ENCODE measurements at places on chromosomes 1 and 21. TPM values are rescaled to one million over a fixed set of nuclear protein-coding genes. Genes with fewer than 3 reads are reported as not detected.
A peak's percentile ranks its signal among the peaks of the same experiment; 100 is the strongest.

The AIRE gene
- not detected for total RNA-seq

The HORMAD1 gene
- total RNA-seq: not detected

The WLS gene
- total RNA-seq: 157 TPM

The CA14 gene
- total RNA-seq: not detected

The OR2L3 gene
- not detected for total RNA-seq

The OR2L13 gene
- not detected for total RNA-seq

The ZBTB21 gene
- total RNA-seq: 13.6 TPM

The PLPP3 gene
- 46.4 TPM for total RNA-seq

The ETV3L gene
- total RNA-seq: not detected

The CRNN gene
- not detected for total RNA-seq

The PRAMEF5 gene
- not detected for total RNA-seq

The SERINC2 gene
- total RNA-seq: 2.0 TPM

The PLCH2 gene
- total RNA-seq: 0.28 TPM

The LCE3D gene
- total RNA-seq: not detected

- peak; percentile 80 for DNase-seq
Observed at GRCh38 chr1:173002891-173003838, 47.6 kb downstream of the TNFSF18 start.

GRCh38 chr1:117110774-117111173, 10.8 kb downstream of the TRIM45 start:
- DNase-seq: peak; percentile 47

- DNase-seq: no peak
Observed at GRCh38 chr1:47580451-47580995, 142.7 kb downstream of the FOXD2 start.

- no peak for DNase-seq
Observed at GRCh38 chr21:34817821-34818661, 149.2 kb downstream of the CLIC6 start.

DNA sequence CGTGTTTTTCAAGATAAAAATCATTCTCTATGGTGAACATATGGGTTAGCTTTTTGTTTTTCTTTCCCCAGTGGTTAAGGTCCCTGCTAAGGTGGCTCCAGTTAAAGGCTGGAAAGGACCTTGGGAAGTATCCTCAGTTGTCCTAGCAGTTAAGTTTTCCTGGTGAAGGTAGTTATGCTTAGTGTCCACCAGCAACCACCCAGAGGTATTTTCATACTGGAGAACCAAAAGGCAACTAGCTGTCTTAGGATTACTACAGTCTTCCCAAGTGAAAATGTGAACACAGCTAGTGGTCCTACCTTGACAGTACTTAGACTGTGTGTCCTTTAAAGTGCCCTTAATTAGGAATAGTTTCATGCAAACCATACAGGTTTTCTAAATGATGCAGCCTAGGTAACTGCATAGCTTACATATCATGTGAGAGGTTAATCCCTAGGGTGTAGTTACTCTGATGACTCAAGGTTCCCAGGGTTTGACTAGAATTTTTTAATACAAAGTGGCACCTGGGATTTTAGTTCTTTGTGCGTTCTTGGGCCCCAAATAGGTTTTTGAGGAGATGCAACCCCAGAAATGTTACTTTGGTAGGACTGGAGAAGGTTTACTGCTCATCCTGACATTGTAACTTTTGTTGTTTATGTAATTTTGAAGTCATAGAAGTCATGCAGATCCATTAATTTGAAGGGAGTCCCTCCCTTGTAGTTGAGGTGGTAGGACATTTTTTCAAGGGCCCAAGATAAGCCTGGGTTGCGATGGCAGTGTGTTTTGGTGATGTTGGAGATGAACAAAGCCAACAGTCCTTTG, 36.5 kb downstream of the YY1AP1 start:
- DNase-seq: no peak

DNA sequence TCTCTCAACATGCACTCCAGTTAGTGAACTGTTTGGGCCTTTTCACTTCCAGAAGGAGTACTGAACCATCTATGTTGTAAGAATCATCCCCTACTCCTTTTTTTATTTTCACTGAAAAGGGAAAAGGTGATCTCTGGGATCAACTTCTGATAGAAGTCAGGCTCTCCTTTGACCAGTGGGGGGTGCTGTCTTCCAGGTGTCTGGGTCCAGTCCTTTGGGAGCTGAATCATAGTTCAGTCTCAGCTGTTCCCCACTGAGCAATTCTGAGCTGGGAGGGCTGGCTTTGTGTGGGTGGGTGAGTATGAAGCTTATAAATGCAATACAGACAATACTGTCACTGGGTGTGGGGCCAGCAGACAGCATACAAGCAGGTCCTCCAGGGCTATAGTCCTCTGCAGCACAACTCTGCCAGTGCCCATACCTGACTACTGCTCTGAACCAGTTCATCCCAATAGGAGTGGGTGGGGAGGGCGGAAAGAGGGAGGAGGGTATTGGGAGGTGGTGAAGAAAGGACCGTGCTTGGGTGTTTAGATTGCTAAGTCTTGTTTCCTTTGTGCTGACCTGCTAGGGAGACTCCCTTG, 12.5 kb upstream of the SARS1 start:
- DNase-seq: peak; percentile 96

DNA sequence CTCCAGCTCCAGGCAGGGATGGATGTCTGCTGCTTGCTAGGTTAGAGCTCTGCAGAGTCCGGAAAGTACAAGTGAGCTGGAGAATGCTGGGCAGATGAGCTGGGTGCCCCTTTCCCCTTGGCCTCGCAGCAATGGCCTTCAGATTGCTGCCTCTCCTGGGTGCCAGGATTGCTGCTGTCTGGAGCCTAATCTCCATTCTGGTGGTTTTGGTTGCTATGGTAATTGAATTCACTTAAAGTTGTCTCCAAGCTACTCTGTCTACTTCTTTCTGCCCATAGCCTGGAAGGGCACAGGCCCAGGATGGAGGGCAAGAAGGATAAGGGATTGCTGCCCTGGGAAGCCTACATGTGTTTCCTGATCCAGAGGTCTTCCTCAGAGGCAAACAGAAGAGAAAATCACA, 14.6 kb upstream of the KCND3 start:
- no peak for DNase-seq

DNA sequence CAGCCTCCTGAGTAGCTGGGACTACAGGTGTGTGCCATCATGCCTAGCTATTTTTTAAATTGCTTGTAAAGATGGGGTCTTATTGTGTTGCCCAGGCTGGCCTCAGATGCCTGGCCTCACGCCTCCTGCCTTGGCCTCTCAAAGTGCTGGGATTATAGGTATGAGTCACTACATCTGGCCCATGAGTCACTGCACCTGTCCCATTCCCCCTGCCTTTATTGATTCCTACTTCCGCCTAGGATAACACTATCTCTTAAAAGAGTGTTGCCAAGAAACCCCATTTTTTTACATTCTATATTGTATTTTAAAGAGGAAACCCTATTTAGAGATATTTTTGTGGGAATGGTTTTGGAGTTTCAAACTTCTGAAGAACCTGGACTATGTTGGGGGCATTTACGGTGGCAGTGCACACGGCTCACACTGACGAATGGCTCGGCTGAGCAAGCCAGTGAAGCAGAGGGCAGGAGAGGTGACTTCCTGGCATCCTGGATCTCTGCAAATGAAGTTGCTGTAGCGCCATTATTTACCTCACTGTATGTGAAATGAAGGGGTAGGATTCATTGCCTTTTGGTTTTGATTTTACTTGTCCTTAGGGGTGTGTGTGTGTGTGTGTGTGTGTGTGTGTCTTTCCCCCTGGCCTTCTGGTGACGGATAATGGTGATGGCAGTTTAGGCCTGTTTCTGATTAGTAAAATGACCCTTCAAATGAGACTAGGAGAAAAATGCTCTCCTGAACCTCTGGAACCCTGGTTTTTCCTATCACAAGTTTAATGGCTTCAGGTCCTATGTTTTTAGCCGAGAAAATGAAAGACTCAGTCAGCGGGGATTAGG, 22.5 kb downstream of the KIF26B start:
- DNase-seq: no peak

- no peak for DNase-seq
Observed at GRCh38 chr1:236287757-236288619, 6.2 kb upstream of the ERO1B start.

DNA sequence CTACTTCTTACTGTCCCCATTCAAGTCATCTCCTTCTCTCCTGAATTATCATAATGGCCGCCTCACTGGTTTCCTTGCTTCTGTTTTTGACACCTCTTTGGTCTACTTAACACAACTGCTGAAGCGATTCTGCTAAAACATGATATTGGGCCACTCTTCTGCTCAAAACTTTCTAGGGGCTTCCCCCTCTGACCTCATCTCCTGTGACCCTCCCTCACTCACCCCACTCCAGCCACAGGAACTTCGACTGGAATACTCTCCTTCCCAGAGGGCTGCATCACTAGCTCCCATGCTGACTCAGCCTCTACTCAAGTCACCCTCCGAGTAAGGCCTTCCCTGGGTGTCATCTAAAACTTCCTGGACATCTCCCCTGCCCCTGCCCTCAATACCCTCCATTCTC, 35.7 kb downstream of the NRIP1 start:
- no peak for DNase-seq

GRCh38 chr1:116126281-116126680, 15.1 kb downstream of the MAB21L3 start:
- DNase-seq: no peak

GRCh38 chr1:2386636-2387611, 4.4 kb downstream of the MORN1 start:
- no peak for DNase-seq

DNA sequence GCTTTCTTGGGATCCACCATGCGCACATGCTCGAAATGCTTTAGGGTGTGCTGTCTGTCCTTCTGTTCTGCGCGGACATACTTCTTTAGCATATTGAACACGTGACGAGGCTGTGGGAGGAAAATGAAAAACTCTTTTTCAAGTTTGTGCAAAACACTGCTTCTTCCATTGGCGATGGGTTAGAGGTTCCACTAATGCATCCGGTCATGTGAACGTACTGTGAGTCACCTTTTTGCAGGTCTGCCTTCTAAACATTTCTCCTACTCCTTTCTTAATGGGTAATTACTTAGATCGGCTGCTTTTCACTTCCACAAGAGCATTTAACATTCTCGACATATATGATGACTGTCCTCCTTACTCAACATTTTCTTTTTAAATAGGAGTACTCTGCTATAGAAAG, 214.9 kb downstream of the APP start:
- DNase-seq: no peak

DNA sequence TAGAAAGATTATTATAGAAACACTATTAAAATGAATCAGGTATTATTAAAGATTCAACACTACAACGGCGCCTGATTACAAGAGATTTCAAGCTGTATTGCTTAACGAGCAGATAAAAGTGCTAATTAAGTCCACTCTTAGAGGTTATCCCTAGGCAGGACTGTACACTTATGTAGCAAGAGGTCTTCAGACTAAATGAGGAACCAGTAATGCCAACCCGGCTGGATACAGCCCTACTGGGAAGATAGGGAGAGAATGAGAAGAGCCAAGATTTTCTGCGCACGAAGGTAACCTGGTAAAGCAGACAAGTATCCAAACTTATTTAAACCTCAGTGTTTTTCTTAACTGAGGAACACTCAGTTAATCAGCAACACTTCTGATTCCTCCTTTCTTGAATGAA, 115.7 kb upstream of the HIVEP3 start:
- DNase-seq: no peak

DNA sequence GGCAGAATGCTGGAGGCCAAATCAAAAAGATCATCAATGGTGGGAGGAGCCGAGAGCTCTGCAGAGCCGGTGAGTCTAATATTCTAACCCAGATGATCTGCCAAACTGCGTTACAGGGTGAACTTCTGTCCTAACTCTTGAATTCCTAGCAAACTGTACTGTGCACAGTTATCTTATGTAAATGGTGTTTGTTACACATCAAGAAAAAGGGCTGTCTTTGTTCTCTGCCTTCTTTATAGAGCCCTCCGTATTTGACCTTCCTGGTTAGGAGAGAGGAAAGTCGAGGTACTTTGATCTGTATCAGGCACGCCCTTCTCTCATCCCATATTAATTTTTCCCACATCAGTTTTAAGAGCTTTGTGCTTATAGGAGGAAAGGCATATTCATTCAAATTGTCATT, 37.6 kb downstream of the MT1HL1 start:
- DNase-seq: no peak

- no peak for DNase-seq
Observed at GRCh38 chr1:179969962-179970361, 15.4 kb downstream of the CEP350 start.

DNA sequence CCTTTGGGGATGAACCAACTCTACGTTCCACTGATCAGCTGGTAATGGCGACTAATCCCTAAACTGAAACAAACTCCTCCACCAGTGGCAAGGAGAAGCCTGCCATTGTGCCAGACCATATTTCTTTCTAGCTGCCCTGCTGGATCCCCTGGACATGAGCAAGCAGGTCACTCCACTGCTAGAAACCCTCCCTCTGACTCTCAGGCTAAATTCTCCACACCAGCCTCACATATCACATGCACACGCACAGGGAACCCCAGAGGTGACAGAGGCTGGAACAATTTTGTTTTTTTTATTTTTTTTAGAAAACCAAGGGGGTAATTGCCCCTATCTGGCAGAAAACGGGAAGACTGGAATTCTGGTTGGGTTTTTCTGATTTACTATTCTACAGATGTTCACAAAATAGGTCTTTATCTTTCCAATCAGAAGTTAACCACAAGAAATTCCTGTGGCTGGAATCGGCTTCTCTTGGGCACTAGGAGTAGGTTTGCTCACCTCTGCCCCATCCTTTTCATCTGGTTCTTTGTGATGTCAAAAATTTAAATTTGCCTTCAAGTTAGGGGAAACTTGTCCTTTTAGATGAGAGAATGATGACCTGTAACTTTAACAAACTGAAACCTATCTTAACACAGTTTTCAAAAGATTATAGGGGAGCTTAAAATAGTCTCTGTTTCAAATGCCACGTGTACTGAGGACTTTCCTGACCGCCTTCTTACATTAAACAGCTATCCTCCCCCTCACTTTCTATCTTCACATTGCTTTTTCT, 258.1 kb downstream of the SDCCAG8 start:
- peak; percentile 18 for DNase-seq

DNA sequence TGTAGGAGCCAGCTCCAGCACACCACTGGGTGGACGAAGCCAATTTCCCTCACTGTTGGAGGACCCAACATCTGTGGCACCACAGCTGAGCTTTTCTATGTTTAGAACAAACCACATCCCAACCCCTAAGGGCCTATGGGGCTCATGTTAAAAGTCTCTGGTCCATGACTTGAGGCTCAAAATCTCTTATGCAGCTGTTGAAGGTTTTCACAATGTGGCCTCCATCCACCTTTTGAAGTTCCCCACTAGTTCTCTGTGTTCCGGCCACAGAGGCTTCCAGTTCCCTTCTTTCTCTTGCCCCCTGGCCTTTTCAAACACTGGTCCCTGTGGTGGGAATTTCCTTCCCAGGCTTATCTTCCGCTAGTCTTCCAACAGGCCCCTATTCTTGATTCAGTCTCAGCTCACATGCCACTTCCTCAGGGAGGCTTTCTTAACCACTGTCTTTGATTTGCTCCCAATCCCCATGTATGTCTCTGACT, 3.9 kb upstream of the IFNLR1 start:
- no peak for DNase-seq

GRCh38 chr1:15622712-15623373, 5.6 kb downstream of the DDI2 start:
- DNase-seq: no peak

- DNase-seq: no peak
Observed at GRCh38 chr1:226736001-226736907, 2.8 kb downstream of the ITPKB start.
